ENCODE measurements at places on chromosomes 11 and 22. TPM values are rescaled to one million over a fixed set of nuclear protein-coding genes. Genes with fewer than 3 reads are reported as not detected.

DNA sequence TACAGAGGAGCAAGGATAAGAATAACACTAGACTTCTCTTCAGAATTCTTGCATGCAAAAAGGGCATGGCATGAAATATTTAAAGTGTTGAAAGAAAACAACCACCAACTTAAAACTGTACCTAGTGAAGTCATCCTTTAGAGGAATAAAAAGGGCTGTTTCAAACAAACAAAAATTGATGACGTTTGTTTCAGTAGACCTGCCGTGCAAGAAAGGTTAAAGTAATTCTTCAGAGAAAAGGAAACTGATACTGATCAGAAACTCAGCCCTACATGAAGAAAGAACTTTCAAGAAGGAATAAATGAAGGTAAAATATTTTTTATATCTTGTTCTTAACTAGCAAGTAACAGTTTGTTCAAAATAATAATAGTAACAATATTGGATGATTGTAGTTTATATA lies 27.5 kb downstream of the MRGPRX2 start:
- DNase-seq, result no peak

- DNase-seq, result no peak
Observed at GRCh38 chr11:108805030-108805429, 140.2 kb downstream of the DDX10 start.

GRCh38 chr11:134560566-134561330 lies 148.7 kb upstream of the B3GAT1 start:
- DNase-seq, result no peak

DNA sequence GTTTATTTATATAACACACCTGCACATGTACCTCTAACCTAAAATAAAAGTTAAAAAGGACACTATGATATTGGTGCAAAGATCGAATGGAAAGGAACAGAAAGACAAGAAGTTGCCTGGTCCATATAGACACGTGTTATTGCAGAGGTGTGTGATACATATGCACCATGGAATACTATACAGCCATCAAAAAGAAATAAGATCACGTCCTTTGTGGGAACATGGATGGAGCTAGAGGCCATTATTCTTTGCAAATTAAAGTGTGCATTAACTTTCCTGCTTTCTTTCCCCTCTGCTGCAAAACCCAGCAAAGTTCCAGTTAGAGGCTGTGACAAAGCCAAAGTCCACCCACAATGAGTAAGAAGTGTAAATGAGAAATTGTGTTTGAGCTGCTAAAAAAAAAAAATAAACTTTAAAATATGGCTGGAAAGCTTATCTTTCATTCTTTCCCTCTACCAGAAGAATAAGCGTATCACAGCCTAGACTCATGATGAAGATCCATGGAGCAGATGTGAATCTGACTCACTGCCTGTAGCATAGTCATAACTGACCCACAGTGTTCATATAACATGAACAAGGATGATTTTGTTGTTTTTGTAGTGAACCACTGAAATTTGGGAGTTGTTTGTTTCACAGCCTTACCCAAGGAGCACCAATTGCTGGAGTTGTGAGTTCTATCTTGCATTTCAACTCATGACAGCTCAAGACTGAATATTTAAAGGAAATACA lies 9.6 kb downstream of the OR52K1 start:
- no peak for DNase-seq

- DNase-seq, result no peak
Observed at GRCh38 chr22:47337161-47337621, 574.7 kb downstream of the TBC1D22A start.

- peak; percentile 74 for DNase-seq
Observed at GRCh38 chr11:64745189-64745520, 1.2 kb upstream of the RASGRP2 start.

Gene SAA4
- total RNA-seq, result not detected

- DNase-seq, result peak; percentile 59
Observed at GRCh38 chr11:96155627-96156378, 187.2 kb downstream of the MAML2 start.

- DNase-seq, result no peak
Observed at GRCh38 chr11:72405009-72405408, 29.3 kb downstream of the CLPB start.

Gene USH1C
- total RNA-seq, result 181 TPM

Gene SMTNL1
- total RNA-seq, result not detected

GRCh38 chr22:40202225-40202944 lies 24.7 kb downstream of the TNRC6B start:
- DNase-seq, result no peak

GRCh38 chr11:18282626-18283025 lies 16.6 kb downstream of the SAA1 start:
- DNase-seq, result no peak

Gene UPK3A
- total RNA-seq, result 0.34 TPM

DNA sequence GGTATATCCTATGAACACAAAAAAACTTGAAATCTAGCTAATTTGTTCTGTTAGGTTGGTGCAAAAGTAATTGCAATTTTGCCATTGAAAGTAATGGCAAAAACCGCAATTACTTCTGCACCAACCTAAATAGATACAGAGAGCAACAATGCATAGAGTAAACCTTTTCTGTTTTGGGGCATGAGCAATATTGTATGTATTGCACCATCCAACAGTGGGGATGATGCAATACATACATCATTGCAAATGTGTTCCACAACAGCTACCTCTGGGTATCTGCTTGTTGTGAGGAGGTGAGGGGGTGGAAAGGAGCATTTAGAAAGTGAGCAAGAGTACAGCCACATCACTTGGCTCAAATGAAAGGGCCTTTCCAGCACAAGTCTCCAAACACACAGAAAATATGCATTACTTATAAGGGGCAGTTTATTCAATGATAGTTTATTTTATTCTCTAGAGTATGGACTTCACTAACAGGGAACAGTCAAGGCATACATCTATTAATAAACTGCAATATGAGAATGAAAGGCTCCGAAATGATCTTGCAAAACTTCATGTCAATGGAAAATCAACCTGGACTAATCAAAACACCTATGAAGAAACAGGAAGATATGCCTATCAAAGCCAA lies 77.3 kb downstream of the DEUP1 start:
- DNase-seq, result no peak

Gene RIBC2
- 1.2 TPM for total RNA-seq

GRCh38 chr11:1994121-1994520 lies 3.5 kb downstream of the H19 start:
- DNase-seq, result no peak

GRCh38 chr11:60771879-60772525 lies 13.1 kb upstream of the MS4A10 start:
- no peak for DNase-seq

DNA sequence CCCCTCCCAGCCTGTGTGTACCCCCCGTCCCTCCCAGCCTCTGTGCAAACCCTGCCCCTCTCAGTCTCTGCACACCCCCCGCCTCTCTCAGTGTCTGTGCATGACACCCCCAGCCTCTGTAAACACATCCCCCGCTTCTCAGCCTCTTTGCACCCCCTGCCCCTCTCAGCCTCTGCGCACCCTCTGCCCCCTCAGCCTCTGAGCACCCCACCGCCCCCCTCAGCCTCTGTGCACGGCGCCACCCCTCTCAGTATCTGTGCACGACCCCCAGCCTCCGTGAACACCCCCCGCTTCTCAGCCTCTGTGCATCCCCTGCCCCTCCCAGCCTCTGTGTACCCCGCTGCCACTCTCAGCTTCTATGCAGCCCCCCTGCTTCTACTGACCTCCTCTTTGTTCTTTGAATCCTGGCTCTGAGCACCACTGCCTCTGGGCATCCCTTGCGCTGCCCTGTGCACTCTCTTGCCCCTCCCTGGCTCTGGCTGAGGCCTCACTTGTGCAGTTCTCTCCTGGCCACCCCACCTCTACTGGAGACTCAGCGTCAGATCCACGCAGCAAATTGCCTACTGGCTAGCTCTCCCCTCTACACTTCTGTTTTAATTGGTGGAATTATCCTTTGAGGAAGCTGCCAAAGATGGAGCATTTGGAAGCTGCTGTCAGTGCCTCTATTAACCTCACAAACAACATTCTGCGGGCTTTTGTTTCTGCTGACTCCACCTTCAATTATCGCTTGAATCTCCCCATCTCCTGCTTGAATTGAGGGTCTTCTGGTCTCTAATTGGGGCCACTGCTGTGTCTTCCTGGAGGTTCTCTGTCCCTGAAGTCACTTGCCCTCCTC lies 838.6 kb downstream of the TBC1D22A start:
- DNase-seq, result no peak

DNA sequence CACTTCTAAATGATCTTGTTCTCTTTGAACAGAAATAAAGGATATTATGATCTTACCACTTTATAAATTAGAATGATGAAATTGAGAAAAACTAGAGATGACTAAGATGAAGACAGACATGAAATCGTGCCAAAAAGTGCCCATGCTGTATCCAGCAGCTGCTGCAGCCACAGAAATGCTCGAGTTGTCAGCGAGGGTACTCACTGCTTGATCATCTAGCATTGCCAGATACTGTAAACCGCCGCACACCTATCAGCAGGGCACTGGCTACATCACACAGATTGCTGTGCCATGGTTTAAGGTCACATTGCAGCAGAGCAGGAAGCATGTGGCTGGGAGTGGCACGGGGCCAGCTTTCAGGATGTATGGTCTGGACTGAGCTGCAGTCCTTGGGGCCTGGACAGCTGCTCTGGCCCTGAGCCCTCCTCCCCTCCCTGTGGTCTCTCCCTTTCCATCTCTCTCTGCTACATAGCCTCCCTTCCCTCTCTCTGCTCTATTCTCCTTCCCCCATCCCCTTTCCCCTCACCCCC lies 51.0 kb upstream of the SEPTIN5 start:
- DNase-seq, result no peak

Gene CCDC81
- total RNA-seq, result 0.25 TPM

DNA sequence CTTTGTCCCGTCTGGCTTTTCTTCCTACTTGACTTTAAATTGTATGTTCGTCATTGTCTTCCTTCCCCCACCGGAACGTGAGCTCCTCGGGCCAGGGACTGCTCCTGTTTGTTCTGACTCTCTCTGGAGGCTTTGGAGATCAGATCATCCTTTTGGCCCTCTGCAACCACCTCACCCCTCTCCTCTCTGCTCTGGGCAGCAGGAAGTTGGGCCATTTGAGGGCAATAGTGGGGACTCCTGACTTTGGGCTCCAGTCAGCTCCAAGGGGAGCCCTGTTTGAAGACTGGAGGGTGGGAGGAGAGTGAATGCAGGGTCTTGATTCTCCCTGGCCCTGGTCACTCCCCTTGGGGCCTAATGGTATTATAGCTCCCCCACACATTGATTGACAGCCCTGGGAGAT lies 186.3 kb upstream of the B3GAT1 start:
- DNase-seq, result no peak

DNA sequence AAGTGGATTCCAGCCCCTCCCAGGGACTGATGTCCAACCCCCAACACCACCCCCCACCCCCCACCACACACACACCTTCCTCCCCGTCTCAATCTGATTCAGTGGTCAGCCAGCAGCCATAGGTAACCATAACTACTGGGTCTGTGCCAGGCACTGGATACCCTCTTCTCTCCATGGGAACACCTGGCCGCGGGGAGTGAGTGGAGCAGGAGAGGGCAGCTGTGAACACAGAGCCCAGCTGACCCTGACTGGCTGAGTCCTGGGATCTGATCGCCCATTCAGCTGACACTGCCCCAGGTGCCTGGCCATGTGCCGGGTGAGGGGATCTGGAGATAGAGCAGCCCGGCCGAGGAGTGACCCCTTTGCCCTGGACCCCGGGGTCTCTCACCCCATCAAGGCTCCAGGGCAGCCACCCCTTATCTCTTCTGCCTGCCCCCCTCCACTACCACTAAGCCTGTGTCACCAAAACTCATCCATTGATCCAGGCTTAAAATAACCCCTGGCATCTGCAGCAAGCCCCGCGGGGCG lies 2.6 kb upstream of the SHISA8 start:
- DNase-seq, result no peak

GRCh38 chr22:41132550-41132949 lies 40.2 kb downstream of the EP300 start:
- no peak for DNase-seq

DNA sequence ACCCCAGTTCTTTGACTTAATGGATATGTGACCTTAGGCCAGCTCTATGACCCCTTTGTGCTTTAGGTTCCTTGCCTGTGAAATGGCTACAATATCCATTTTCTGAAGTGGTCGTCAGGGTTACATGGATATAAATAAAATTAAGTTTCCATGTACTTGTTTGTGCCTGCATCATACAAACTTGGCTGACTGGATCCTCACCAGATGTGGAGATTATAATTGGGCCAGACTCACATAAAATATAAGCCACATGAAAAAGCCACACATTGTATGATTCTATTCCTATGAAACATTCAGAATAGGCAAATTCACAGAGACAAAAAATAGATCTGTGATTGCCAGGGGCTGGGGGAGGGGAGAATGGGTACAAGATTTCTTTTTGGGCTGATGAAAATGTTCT lies 100.9 kb upstream of the USP47 start:
- no peak for DNase-seq

- peak; percentile 80 for DNase-seq
Observed at GRCh38 chr22:41197038-41197972, 7.8 kb upstream of the L3MBTL2 start.

DNA sequence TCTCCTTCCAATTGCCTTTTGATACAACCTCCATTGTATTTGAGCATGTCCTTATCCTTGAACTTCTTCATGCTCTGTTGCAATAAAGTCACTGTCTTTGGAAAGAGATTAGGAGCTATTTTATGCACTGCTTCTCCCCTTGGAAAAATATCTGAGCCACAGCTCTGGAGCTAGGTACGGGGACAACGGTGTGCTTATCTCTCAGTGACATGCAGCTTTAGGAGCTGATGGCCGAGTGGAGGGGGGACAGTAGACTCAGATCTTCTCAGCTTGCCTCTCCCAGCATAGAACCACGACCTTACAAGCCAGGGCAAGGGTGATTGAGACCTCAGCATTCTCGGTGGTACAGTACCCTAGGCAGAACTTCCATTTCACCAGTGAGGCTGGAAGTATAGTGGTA lies 64.1 kb downstream of the HORMAD2 start:
- DNase-seq, result no peak

GRCh38 chr11:77213589-77214428 lies 85.8 kb downstream of the MYO7A start:
- DNase-seq, result no peak

DNA sequence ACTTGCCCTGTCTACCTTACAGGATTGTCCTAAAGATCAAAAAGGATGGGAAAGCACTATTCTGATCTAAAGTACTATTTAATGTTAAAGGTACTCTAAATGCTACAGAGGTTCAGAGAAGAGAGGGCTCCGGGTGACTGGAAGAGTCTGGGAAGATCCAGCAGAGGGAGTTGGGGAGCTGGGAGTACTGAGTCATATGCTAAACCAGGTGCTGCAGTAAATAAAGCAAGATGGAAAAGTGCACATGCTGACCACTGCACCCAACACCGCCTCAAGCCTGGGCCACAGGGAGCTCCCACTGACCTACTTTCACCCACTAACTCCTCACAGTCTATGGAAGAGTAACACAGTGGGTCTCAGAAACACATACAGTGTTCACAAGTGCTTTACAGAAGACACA lies 49.3 kb downstream of the WT1 start:
- no peak for DNase-seq

- no peak for DNase-seq
Observed at GRCh38 chr11:69525516-69526452, 44.3 kb downstream of the LINC01488 start.
